ENCODE measurements at places on chromosomes 5 and 9.

- no peak for DNase-seq
These were observed 48.8 kb downstream of the LNPEP start for GRCh38 chr5:96984506-96985192.

DNA sequence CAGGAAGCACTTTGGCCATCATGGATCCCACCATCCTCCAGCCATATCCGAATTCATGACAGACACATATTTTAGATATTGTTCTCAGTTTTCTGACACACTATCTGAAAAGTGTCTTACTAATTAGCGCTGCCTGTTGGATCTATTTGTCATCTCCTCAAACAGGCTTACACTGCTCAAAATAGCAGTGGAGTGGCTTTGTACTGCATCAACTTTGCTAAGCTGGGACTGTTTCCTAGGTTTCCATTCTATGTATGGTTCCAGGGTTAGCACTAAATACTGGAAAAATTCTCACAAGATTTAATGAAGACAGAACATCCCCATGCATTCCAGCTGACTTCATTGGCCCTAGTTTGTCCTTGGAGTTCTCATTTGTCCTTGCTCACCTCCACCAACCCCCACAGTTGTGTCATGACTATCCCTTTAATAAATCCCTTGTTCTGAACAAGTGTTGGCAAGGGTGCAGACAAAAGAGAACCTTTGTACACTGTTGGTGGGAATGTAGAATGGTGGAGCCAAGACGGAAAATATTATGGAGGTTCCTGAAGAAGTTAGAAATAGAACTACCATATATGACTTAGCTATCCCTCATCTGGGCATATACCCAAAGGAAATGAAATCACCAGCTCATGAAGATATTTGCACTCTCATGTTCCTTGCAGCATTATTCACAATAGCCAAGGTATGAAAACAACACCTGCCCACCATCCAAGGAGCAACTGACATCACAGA is 136.5 kb upstream of the RAI14 start:
- no peak for DNase-seq

DNA sequence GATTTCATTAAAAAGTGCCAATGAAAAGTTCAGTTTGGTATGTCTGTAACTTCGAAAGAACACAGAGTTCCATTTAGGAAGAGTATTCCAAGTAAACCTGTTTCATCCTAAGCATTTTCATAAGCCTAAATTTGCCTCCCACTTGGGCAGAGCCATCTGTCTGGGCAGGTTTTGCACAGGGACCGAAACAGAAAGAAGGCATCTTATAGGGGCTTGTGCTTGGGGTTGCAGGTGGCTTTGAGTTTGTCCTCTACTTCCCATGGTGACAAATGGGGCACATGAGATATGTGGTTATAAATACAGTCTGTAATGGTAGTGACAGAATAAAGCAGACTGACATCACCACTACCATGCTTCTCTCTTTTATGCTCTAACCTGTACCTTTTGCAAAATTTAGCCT is 63.7 kb downstream of the MCTP1 start:
- DNase-seq: no peak

- no peak for DNase-seq
These were observed 10.4 kb upstream of the ANXA1 start for GRCh38 chr9:73141282-73141681.

GRCh38 chr5:74275171-74275992 is 365.1 kb downstream of the ENC1 start:
- DNase-seq: no peak

GRCh38 chr5:11319836-11320580 is 559.0 kb upstream of the DAP start:
- DNase-seq: no peak

- peak; percentile 61 for DNase-seq
These were observed 379.4 kb downstream of the GADD45G start for GRCh38 chr9:89984214-89984613.

- no peak for DNase-seq
These were observed 18.0 kb upstream of the CDC23 start for GRCh38 chr5:138230981-138231589.

DNA sequence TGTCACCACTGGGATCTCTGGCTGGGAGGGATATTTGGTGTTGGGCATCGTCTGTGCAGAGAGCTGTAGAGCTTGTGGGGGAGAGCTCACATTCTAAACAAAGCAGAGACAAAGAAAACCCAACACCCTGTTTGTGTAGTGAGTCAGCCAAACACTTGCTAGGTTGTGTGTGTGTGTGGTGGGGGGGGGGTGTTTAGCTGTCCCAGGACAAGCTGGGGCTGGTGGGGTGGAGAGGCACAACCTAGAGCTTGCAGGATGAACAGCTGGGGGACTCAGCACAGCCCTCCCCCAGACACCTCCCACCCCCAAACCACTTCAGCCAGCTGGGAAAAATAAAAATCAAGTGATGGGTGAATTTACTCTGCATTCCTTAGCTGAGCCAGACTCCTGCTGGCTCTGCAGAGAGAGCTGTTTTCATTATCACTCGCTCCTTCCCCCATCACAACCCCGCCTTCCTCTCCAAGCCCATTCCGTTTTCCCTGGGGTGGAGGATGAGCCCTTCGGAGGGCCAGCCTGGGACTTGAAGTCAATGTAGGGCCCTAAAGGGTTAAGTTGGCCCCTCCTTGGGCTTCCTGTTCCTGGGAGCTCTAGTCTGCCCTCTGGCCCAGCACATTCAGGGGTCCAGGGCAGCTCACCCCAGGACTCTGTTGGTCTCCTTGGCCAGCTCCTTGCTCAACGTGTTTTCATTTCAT is 2.6 kb downstream of the OLFML2A start:
- no peak for DNase-seq

GRCh38 chr9:6763244-6763643 is 5.5 kb downstream of the KDM4C start:
- no peak for DNase-seq

GRCh38 chr5:91381774-91382359 is 1.2 kb downstream of the ARRDC3 start:
- DNase-seq: peak; percentile 90

- no peak for DNase-seq
These were observed 73.4 kb upstream of the MEF2C start for GRCh38 chr5:88956416-88956815.

All from putamen (tissue), 1 donor.